Retina (tissue), 1 donor: ENCODE measurements at places on chromosomes 12 and 14.

DNA sequence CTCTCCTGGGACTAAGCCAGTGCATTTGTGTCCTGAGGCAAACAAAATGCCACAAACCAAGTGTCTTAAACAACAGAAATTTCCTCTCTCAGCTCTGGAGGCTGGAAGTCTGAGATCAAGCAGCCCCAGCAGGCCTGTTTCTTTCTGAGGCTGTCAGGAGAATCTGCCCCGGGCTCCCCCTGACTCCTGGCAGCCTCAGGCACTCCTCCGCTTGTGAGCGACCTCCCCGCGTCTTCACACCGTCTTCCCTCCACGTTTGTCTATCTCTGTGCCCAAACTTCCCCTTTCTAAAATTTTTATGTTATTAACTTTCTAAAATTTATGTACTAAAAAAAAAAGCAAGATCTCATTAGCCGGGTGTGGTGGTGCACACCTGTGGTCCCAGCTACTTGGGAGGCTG, 59.7 kb downstream of the RIMBP2 start:
- no peak for DNase-seq

DNA sequence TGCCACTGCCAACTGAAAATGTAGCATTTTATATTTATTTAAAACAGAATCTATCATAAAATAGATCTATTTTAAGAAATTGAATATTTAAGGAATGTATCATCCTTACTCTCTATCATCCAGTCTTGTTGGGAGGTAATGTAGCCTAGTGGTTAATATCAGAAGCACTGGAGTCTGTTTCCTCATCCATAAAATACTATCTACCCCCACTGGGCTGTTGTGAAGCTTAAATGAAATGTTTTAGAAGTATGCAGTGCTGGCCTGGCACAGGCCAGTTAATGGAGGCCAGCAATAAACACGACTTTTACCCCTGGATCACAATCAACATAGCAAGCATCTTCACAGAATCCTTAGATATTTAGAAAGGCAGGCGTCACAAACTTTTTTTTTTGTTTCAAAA, 188.0 kb downstream of the CAND1 start:
- DNase-seq = no peak

GRCh38 chr12:62730649-62731048, 204.3 kb downstream of the PPM1H start:
- DNase-seq = no peak

DNA sequence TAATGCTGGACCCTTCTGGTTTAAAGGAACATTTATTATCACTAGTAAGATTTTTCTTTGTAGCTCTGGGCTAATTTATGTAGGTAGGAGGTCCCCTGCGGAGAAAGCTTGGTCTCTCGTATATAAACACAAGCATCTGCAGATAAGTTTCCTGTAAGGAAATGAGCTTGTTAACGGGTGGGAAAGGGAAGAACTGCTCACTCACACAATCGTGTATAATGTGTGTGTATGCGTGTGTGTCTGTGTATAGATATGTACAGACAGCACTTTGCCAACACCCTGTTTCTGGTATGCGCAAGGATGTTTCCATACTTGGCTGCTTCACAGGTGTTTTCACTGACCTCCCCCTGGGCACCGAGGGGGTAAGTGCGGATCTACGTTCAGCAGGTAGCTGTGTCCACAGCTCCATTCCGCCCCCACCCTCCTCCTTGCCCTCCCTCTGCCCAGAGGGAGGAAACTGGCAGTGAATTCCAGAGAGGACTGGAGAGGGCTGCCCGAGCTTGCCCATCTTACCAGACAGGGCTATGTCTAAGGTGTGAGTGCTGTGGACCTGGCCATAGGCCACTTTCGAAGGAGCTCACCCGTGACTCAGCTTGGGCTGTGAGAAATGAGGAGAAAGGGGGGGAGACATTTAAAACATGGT, 65.2 kb downstream of the NINJ2 start:
- DNase-seq = no peak

- DNase-seq = no peak
Observed at GRCh38 chr12:109741970-109742703, 28.5 kb downstream of the FAM222A start.

DNA sequence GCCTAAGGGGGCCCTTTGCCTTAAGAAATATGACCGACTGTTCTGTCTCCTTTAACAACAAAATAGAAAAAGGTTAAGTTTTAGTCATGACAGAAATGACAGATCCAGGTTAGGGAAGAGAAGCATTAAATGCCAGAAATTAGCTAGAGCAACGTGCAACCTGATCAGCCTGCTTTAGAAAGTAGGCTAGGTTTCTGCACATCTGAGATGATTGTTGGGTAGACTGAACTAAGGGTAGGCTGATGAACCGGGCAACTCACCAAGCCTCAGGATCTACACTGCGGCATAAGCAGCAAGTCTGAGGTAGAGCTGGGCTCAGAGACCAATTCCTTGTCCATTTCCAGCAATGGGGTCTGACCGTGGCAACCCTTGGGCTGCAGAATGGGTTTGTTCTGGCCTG, 29.4 kb downstream of the NPC2 start:
- no peak for DNase-seq

- DNase-seq = no peak
Observed at GRCh38 chr14:71524320-71524982, 407.8 kb upstream of the RGS6 start.

- DNase-seq = no peak
Observed at GRCh38 chr14:66507181-66507721, 696 bp upstream of the GPHN start.

GRCh38 chr12:80643961-80644360, 63.5 kb upstream of the MYF6 start:
- no peak for DNase-seq

- no peak for DNase-seq
Observed at GRCh38 chr12:69401940-69402339, 42.4 kb downstream of the YEATS4 start.

- no peak for DNase-seq
Observed at GRCh38 chr12:15534322-15534721, 212.0 kb downstream of the PTPRO start.

GRCh38 chr12:14194572-14194971, 170.9 kb upstream of the ATF7IP start:
- no peak for DNase-seq

DNA sequence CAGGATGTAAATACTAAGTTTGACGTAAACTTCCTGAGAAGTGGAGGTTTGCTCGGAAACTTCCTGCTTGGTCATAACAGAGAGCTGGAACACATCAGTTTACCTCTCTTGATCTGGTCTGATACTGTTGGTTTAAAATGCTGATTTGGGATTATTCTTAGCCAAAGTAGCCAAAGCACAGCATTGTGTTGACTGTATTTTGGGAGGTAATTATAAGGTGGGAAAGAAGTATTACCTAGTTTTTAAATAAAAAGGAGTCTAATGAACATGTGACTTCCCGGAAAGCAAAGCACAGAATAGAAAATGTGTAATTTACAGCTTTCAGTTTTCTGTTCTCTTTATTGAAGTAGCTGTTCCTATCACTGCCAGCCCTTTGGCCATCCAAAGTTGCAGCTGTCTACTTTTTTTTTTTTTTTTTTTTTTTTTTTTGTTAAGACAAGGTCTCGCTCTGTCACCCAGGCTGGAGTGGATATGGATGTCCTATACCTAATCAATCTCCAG, 52.2 kb upstream of the SRP54 start:
- DNase-seq = no peak
